ENCODE measurements at places on chromosomes 11 and 22. TPM values are rescaled to one million over a fixed set of nuclear protein-coding genes. Genes with fewer than 3 reads are reported as not detected.

The SMC1B gene
- total RNA-seq: not detected

The DNAJB7 gene
- not detected for total RNA-seq

The RSF1 gene
- total RNA-seq: 90.7 TPM

The CCDC83 gene
- not detected for total RNA-seq

The SCGB2A2 gene
- not detected for total RNA-seq

The KCNE3 gene
- 12.5 TPM for total RNA-seq

The CACNA1I gene
- total RNA-seq: 0.16 TPM

The FOSL1 gene
- 2.8 TPM for total RNA-seq

The OR2AG1 gene
- not detected for total RNA-seq

The SLC1A2 gene
- total RNA-seq: 2.0 TPM

The LRP4 gene
- 2.1 TPM for total RNA-seq

The ABTB2 gene
- total RNA-seq: 1.8 TPM

Data from sigmoid colon (tissue), 7 donors.